ENCODE measurements at places on chromosomes 7 and 10.

DNA sequence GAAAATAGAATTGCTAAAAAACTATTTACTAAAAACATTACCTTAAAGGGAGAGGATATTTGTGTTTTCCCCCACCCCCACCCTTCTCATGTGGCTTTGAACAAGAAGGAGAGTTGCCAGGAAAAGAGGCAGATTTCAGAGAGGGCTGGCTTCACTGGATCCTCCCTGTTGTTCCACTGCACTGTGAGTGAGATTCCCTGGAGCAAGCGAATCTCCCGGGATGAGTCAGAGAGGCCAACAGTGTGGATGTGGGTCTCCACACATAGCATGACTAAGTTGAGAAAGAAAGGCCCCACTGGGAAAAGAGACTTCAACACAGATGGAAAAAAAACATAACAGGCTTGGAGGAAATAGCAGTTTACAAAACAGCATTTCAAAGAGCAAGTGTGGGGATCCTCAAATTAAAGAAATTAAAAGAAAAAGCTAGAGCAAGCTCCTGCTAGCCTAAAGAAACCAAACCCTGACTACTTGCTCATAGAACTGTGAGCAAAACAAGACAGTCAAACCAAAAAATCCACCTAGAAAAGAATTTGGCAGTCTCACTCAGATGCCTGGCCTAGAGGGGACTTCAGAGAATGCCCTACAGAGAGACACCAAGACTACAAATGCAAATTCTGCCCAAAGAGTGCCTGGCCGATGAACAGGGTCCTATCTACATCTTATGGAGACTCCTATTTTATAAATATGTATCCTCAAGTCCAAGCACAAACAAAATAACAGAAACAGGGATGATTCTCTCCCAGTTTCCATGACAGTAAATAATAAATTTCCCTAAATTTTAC, 3.4 kb downstream of the CAV1 start:
- no peak for DNase-seq

GRCh38 chr10:95289003-95289920, 1.5 kb downstream of the PDLIM1 start:
- DNase-seq: no peak

- no peak for DNase-seq
Measured at GRCh38 chr10:8144496-8144895, 90.0 kb downstream of the GATA3 start.

- no peak for DNase-seq
Measured at GRCh38 chr7:55642266-55642665, 70.0 kb upstream of the VOPP1 start.

- DNase-seq: no peak
Measured at GRCh38 chr10:92404612-92405418, 113.8 kb downstream of the MARCHF5 start.

DNA sequence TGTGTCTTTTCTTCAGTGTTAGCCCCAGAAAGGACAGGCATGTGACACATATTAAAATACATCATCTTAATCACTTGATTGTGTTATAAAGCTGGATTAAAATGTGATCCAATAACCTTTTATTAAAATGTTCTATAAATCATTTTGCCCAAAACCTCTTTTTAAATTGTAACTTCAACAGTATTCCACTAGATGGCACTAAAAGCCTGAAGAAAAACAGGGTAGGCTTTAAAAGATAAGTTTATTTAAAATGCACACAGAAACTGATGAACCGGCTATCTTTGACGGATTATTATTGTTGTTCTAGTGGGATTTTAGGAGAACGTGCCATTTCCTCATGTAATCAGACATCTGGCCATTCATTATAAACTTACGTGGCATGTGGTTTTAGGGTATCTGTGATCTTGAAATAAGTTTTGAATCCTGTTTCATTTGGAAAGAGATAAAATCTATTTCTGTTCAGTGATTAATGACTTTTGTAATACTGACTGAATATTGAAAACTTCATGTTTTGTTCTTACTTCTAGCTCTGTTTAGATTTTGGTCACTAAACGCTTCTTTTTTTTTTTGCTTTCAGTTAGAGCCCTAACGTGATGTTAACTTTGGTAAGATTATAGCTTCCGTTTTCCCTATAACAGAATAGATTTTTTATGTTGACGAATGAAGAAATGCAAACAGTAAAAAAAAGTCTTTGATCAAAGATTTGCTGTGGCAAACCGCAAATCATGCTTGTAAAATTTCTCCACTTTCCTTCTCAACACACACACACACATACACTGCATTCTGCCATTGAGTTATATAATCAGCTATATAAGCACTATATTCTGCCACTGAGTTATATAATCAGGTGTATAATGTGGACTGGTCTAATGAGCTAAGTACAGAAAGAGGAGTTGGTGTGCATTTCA, 13.6 kb downstream of the VPS50 start:
- DNase-seq: no peak

DNA sequence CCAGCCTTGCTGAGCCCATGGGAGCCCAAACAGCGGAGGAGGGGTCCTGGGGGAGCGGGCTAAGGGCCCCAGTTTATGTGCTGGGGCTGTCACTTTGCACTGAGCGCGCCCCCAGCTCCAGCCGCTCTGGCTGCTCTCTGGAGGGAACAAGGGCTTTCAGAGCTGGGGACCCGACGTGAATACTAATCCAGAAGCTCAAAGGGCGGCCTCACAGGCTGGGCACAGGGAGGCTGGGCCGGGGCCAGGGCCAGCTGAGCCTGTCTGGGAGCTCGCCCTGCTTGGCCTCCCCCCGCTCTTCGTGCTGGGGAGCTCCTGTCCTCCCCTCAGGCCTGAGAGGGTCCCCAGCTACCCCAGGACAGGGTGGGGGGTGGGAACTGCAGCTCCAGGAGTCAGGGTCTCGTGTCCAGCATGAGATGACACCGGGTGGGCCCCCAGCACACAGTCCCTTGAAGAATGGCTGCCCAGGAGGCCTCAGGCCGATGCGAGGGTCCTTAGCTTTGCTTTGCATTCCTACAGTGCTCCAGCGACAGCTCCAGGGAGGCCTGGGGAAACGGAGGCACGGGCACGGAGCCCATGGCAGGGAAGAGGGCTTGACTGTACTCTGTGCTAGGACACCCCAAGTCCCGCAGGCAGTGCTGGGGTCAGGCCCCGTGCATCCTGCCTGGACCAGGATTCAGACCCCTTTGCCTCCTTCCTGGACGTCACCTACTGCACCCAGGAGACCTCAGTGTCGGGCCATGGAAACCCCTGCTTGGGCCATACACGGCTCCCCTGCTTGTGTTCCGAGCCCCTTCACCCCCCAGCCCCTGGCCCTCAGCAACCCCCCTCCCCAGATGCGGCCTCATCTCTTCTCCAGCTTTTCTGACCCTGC, 5.8 kb upstream of the AMZ1 start:
- no peak for DNase-seq

- DNase-seq: no peak
Measured at GRCh38 chr7:47092336-47092735, 489.6 kb downstream of the TNS3 start.

DNA sequence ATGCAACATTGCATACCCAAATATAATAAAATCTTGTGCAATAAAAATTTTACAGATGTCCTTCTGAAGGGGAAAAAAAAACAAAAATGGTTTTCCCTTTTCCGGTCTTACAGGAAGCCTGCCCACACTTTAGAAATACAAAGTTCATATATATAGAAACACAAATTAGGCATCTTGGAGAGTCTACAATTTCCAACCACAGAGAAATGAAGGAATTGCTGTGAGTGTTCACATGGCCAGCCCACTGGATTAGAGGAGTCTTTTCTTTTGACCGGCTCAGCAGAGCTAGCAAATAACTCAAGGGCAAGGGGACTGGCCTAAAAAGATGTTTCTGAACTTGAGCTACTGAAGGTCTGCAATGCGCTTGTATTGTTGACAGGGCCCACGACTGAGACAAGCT, 92.4 kb downstream of the GLI3 start:
- DNase-seq: no peak

GRCh38 chr10:67086327-67087134, 160.7 kb downstream of the LRRTM3 start:
- no peak for DNase-seq

- DNase-seq: no peak
Measured at GRCh38 chr7:131455001-131455400, 101.4 kb downstream of the PODXL start.

GRCh38 chr10:86269332-86269731, 97.3 kb downstream of the GRID1 start:
- DNase-seq: no peak

GRCh38 chr10:71382757-71383156, 14.0 kb upstream of the CDH23 start:
- DNase-seq: no peak

DNA sequence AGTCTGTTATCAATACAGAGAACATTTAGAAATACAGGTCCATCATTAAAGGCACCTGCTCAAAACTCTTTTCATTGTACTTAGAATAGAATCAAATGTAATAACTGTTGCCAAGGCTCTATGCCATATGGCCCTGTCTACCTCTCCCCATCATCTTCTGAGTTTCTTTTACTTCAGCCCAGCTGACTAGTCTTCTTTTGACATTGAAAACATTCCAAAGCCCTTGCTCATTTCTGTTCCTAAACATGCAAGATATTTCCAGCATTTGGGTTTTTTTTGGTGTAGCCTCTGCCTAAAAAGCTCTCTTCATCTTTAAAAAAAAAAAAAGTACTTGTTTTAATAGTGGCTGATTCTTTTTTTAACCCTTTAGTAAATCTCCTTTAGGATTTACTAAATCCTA, 165.5 kb upstream of the SMIM30 start:
- DNase-seq: no peak

DNA sequence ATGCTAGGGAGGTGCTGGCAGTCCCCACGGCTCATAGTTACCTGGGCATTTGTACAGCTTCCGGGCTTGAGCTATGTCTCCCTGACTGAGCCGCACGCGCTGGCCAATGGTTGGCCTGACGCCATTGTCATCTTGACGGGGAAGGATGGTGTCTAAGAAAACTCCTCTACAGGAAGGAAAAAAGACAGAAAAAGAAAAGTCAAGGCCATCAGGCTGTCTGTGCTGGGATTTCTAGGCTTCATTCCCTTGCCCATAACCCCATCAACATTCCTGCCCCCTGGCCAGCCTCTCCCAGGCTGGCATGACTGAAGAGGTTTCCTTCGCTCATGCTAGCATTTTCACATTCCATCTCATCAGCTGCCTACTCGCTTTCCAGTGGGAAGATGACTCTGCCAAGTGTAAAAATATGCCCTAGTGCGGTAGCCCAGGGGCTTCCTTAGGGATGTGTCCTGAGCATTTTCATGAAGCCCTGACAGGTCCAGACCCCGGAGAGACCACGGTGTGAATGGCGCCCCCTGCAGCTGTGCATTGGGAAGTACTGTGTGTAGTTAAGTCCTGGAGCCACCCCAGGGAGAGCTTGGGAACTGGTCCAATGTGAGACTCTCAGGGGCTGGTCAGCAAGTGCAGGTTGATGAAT, 54.5 kb upstream of the OPALIN start:
- DNase-seq: no peak

- no peak for DNase-seq
Measured at GRCh38 chr7:102098986-102099385, 187.7 kb upstream of the SH2B2 start.

DNA sequence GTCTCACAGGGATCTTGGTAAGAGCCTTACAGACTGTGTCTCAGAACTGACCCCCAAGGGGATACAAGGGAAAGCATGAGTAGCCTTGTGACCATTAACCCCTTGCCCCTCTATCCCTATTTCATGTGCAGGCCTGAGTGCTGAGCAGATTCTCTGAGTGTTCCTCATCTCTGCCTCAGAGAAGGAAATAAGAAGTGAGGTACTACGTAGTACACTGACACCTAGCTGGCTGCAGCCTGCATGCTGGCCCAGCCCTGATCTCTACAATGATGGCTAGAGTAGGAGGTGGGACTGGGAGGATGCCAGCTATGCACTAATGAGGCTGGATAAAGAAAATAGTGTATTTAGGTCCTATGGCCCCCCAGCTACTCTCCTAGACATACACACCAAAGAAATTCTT, 174.9 kb upstream of the HPS1 start:
- no peak for DNase-seq

- no peak for DNase-seq
Measured at GRCh38 chr7:131961054-131961680, 404.7 kb upstream of the PODXL start.

DNA sequence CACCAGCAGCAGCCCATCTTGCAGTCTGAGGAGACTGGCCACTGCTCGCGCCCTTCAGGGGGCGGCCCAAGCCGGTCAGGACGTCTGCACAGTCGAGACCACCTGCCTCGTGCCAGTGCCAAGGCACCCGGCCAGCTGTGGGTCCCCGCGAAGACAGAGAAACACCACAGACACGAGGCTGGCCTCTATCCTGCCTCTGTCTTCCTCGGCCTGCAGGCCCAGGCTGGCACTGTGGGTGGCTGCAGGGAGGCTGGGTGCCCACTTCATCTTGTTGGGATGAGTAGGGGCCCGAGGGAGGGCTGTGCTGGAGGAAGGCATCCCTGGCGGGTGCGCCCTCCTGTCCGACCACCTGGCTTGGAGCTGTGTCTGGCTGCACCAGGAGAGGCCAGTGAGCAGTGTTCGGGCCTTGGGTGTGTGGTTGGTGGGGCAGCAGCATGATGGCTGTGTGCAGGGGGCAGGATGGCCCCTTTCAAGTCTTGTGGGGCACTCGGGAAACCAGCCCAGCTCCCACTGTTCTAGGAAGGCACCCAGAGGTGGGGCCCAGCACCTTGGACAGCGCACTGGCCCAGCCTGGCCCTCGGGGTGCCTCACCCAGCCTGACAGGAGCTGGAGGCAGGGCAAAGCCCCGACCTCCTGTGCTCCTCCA, 7.3 kb downstream of the DPYSL4 start:
- no peak for DNase-seq
